ENCODE measurements at places on chromosomes 6 and 20.

DNA sequence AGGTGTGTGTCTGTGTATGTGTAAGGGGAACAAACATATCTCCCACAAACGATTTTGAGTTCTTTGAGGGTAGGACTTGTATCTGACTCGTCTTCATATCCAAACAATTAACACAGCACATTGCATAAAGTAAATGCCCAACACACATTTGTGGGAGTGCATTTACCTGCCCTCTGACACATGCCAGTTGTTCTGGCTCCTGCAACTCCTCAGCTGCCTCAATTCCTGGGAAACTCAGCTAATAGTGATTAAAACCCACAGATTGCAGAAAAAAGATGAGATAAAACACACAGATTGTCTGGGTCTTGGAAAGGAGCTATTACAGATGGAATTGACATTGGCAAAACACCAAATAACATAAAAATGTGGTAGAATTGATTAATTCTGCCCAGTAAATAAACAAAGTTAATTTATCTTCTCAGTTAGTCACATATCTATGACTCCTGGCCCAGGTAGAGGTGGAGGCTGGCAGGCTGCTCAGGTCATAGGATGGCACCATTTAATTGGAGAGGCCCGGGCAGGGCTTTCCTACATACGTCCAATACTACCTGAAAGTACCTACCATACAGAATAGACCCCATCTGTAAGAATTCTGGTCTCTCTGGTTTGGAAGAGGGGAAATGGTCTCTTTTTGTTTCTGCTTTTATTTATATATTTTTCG lies 71.5 kb upstream of the IFNGR1 start:
- DNase-seq: no peak

DNA sequence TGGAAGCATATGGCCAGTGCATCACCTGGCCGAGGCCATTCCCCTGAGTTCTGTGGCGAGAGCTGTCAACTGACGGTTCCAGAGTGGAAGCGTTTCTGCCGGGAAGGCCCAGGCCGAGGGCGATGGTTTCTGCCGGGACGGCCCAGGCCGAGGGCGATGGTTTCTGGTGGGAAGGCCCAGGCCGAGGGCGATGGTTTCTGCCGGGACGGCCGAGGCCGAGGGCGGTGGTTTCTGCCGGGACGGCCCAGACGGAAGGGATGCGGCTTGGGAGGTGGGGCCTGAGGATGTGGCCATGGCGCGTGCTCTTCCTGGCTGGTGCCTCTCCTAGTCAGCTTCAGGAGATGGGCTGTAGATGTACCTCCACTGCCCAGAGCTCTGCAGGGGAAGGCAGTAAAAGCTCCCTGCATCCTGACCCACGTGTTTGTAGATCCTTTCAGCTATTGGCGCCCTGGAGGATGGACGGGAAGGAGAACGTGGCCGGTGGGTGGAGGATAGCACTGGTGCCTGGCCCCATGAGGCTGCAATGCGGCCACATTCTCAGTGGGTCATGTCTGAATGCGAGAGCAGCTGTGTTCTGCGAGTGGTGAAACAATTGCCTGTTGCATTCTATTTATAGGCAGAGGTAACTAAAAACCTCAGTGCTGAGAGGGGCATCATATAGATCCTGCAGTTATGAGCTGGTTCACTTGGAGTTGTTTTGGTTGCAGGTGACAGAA lies 12.8 kb downstream of the TPD52L2 start:
- DNase-seq: no peak

DNA sequence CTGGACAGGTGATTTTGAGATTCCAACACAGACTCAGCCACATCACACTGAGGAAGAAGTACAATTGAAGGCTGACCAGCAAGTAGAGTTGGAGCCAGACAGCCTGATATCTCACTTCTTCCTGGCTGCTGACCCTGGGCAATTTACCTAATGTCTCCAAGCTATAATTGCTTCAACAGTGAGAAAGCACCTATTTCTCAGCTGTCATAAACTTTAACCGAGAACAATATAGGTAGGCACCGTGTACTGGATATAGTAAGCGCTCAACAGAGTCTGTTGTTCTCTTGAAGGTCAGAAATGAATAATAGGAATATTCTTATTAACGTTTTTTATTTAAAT lies 28.3 kb downstream of the STX7 start:
- DNase-seq: no peak

DNA sequence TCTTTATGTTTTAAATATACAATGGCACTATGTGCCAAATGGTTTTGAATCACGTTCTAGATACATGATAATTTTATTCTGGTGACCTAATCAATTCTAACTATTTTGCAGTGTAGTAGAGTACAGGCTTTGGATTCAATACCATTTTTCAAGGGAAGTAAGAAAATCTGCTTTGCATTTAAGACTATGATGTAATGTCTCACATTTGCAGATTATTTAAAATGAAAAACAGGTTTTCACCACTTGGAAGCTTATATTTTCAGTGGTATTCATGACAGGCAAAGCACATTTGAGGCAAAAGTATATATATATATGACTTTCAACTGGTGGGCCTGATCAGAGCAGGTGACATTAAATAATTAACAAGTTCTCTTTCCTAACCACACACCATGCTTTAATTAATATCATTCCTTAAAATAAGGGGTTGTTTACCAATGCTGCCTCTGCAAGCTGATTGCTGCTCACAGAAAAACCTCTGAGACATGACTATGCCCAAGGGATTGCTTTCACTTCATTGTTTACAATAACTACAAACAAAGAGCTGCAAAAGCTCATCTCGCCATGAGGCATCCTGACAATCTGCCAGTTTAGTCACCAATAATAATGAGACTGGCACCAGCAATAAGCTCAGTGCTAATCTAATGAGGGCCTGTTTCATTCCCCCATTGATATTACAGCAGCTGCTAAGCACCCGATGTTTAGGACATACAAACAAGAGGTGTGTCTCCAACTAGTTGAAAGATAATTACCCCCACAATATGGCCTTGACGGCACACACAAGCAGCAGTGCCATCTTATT lies 1176.0 kb upstream of the GJE1 start:
- DNase-seq: no peak

- DNase-seq: no peak
These were observed 57.1 kb upstream of the NNAT start for GRCh38 chr20:37463726-37464494.

Data from HS-27A (cell line).